ENCODE measurements at places on chromosomes 7 and 10. TPM values are rescaled to one million over a fixed set of nuclear protein-coding genes. Genes with fewer than 3 reads are reported as not detected.

DNA sequence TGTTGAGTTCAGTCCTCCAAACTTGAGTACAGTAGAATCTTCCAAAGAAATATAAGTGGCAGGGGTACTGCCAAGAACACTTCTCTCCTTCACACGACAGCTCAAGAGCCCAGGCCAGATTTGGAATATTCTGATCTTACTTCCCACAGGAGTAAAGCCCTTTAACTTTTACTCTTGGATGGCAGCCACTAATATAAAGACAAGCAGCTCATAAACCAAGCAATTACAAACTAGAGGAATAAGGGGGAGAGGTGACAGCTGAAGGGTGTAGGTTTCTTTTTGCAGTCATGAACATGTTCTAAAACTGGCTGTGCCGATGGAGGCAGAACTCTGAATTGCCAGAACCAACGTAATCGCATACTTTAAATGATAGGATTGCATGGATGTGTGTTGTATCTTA is 74.8 kb downstream of the SVIL start:
- DNase-seq: no peak

GRCh38 chr7:50339990-50340500 is 35.5 kb downstream of the IKZF1 start:
- DNase-seq: no peak

GRCh38 chr7:101243646-101244374 is 1.1 kb downstream of the FIS1 start:
- peak; percentile 71 for DNase-seq

DNA sequence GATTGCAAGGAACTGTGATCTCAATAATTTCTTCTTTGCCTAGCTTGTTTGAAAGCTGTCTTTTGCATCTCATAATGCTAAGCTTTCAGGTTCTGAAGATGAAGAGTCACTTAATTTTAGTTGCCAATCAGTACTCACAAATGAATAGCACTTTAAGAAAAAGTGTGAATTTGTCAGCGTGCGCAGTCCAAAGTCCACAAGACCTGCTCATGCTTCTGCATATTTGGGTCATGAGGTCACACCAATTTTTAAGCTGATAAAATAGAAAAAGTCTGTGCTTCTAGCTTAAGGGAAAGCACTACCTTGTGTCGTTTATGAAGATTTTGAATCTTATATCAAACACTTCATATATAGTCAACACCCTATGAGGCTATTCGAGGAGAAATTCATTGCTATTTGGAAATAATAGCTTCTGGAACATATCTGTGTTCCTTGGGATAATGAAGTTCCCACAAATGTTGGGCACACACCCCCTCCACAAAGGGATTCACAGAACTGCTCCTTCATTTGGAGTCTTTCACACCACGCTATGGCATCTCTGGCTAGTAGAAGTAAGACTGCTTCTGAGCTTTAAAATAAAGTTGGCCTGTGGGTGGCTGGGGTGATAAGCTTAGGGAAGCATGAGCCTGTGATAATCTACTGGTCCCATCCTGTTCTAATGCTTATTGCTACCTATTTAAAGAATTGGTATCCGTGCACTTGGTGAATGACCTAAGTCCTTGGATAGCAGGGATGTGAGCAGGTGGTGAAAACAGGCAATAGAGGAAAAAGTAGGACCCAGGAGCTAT is 33.3 kb downstream of the A1CF start:
- no peak for DNase-seq

HGF gene
- total RNA-seq: 4.4 TPM

GRCh38 chr10:100876585-100877460 is 35.9 kb upstream of the SLF2 start:
- no peak for DNase-seq

GRCh38 chr7:142838461-142839213 is 16.2 kb upstream of the EPHB6 start:
- DNase-seq: no peak

- DNase-seq: no peak
Measured at GRCh38 chr10:77522268-77522809, 115.3 kb downstream of the KCNMA1 start.

DNA sequence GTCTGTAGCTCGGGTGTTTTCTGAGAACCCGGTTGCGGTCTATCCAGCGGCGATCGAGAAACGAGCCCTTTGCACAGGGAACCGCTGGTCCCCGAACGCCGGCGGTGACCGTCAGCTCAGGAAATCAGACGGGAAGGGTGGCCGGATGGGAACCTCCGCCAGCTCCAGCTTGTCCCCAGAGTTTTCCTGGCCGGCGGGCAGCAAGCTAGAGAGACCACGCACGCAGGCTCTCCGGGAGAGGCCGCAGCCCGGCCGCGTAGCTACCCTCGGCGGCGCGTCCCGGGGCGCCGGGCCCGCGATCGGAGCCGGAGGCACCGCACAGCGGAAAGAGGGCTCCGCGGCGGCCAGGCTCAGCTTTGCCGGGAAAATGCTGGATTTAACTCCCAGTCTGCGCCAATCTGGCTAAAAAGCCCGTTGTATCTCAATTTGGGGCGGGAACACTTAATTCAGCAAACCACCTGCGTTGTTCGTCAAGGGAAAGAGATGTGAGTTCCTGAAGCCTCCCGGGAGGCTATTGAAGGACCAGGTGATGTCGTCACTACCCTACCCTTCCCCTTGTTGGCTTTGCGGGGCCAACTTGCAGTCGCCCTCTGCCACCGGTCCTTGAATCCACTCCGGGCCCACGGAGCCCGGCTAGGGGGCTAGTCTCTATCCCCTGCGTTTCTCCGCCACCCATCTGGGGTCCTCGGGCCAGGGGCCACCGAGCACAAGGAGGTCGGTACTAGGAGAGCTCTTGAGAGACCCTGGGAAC is 859 bp upstream of the CH25H start:
- peak; percentile 62 for DNase-seq

GRCh38 chr10:60141896-60142559 is 235.7 kb upstream of the CCDC6 start:
- DNase-seq: no peak

GRCh38 chr10:99631496-99631895 is 11.3 kb upstream of the SLC25A28 start:
- DNase-seq: peak; percentile 75

DNA sequence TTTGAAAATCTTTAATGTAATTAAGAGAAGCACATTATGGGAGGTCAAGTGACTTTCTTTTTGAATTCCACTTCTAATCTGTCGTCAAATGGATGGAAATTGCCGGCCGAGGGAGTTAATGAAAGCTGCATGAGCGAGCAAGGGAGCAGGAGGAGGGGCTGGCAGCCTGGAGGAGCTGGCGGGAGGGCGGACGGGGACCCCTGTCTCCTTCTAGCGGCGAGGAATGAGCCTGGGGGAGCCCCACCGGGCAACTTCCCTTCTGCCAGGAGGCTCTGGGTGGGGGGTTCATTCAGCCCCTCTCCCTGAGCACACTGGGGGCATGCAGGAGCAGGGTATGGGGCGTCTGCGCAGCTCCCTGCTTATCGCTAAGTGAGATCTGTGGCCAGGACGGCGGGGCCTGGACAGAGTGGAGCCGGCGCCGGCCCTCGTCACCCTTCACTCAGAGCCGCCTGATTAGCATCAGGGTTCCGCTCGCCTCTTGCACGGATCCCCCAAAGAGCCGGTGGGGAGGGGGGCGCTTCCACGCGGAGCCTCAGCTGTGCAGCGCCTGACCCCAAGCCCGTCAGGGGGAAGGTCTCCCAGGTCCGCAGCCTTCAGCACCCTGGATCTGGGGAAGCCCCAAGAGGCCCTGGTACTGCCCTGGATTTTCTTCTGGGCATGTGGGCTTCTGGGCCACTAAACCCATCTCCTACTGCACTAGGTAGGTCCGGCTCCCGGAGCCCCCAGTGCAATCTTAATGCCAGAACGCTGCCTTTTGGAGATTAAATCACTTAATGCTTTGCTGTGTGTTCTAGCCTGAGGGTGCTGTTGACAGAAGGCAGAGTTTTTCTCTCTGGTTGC is 680.8 kb downstream of the LRMDA start:
- no peak for DNase-seq

VSTM4 gene
- total RNA-seq: 9.5 TPM

GRCh38 chr10:1850971-1851527 is 113.7 kb upstream of the ADARB2 start:
- DNase-seq: no peak

- DNase-seq: no peak
Measured at GRCh38 chr10:26911811-26912461, 51.2 kb upstream of the ABI1 start.

CPA5 gene
- not detected for total RNA-seq

C7orf57 gene
- total RNA-seq: not detected

GRCh38 chr7:13308423-13308822 is 621.0 kb downstream of the ARL4A start:
- DNase-seq: no peak

DNAJC30 gene
- total RNA-seq: 5.7 TPM

DNA sequence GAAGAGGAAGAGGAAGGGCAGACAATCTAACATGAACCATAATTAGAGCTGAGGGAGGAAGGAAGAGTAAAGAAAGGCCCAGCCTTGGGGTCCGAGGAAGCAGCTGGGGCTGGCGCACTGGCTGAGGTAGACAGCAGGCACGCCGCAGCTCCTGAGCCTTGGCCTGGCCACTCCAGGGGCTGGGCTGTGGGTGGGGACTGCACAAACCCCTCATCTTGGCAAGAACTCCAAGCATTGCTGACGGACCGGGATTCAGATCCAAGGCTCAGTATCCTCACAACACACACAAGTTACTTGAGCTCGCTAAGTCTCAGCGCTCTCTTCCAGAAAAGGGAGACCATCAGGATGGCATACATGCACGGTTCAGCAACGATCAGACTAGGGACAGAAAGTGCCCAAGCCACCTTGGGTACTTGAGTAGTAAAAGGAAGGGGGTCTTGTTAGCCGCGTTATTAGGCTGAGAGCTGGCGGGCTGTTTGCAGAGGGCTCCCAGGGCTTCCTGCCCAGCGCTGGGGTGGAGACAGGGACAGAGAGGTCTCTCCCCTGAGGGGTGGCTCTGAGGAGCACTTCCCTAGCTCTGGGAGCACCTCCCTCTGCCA is 4.5 kb downstream of the TNS3 start:
- no peak for DNase-seq

- no peak for DNase-seq
Measured at GRCh38 chr10:131261890-131262475, 49.5 kb downstream of the TCERG1L start.

- DNase-seq: no peak
Measured at GRCh38 chr10:61844116-61844822, 57.2 kb upstream of the ARID5B start.

DNA sequence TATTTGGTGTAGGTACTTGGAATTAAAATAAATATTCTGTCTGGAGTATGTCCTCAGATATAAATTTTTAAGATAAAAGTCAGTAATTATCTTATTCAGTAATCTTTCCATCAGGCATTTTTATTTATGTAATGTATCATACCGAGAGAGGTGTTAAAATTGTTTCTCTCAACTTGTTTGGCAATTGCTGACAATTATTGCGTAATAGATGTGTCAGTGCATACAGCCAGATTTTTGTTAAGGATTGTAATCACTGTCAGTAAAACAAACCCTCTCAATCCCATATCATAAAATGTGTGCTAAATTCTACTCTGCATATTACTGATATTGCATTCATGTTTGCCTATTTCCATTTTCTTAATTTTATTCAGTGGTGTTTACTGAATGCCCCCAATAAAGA is 69.2 kb downstream of the CNTNAP2 start:
- DNase-seq: no peak

FAM170B gene
- total RNA-seq: not detected

DNA sequence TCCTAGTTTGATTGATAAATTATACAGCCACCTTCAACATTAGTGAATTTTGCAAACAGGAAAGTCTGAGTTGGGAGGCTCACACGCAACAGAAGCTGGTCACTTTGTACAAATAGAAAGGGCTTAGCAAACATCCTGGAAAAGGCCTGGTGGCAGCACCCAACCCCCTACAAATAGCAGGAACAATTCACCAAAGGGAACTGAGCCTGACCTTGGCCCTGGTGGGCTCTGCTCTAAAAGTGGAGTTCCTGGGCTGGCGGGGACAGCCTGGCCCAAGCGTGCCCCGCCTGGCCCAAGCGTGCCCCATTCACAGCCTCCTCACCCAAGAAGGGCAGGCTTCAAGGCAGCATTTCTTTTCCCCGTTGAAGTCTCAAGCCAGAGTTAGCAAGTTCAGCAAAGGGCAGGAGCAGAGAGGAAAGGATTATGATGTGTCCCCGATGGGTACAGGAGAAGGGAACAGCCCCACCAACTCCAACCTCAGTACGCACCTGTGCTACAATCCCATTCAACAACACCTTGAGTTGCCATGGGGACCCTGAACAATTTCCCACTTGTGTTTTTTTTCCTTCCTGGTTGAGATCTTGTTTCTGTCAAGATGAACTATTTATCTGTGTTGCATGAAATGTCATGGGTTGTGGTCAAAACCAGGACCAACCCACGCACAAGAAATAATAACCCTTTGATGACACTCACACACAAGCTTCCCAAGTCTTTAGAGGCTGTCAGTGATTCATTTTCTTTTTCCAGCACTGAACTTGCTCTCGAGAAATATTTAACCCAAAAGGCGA is 43.4 kb downstream of the RGS10 start:
- peak; percentile 30 for DNase-seq

DNA sequence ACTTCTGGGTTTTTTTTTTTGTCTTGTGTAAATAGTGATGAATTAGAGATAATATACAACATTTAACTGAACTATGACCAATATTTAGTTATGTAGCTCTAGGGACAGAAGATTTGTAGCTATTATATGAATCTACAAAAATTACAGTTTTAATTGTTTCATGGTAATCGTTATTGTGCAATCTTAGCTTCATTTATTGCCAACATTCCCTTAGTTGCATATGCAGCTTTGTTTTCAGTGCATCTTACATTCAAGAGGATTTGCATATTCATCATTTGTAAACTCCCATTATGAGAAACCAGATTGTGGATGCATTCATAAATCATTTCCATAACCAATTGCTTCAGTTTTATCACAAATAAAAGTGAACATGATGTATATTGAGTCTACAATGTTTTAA is 68.8 kb downstream of the MALRD1 start:
- no peak for DNase-seq

TAS2R41 gene
- total RNA-seq: not detected

CDC123 gene
- 81.3 TPM for total RNA-seq

VAX1 gene
- not detected for total RNA-seq

DNA sequence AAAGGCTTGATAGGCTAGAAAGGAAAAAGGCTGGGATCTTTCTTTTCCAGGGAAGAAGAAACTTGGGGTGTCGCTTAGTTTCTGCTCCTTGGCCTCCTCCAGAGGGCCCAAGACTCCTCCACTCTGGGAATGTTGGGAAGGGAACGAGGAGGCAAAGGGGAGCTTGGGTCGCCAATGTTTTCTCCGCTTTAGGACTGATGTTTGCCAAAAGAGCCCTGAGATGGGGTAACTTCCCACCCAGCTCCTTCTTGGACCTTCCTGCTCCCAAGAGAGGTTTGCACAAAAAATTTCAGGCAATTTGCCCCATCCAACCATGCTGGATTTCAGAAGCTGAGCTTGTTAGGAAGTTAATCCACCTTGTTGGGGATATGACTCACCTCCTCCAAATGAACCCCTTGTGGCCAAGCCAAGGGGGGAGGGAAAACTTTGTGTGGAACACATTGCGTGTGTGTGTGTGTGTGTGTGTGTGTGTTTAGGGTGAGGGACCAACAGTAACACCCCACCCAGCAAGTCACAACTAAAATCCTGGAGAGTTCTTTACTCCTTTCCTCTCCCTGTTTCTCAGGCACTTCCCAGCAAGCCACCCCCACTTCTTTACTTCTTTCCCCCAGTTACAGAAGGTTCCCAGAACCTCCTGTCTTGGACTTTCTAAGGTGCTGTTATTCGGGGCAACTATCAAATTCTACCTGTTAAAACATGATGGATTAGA is 8.7 kb upstream of the HOXA2 start:
- DNase-seq: peak; percentile 24

GRCh38 chr7:135537905-135538304 is 19.8 kb upstream of the NUP205 start:
- no peak for DNase-seq

All from GM23248 (cell line).